Stimulated activated CD4-positive, alpha-beta T cell treated with anti-CD3 and anti-CD28 coated beads, Interleukin-1b, Interleukin-23, amount 100 ng/mL, for 1 hour (primary cell): ENCODE measurements at places on chromosomes 2 and 18.

DNA sequence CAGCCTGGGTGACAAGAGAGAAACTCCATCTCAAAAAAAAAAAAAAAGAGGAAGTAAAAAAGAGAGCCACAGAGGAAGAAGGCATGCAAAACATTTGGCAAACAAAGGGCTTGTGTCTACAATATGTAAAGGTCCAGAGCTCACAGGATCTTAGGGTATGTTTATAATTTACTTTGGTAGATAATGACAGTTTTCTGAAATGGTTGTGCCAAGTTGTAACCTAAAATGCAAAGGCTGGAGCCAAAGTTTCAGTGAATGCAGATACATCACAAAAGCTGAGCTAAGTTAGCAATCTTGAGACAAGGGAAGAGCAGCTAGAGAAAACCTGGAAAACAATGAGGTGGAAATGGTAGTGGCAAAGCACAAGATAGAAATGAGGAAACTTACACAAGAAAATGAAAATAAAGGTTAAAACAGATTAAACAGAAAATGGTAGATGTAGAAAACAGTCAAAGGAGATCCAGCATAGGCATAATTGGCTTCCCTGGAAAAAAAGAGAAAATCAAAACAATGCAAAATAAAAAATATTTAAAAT, 77.5 kb upstream of the HK2 start:
- no peak for DNase-seq

GRCh38 chr18:9715978-9716774, 8.1 kb downstream of the RAB31 start:
- no peak for DNase-seq

GRCh38 chr18:24934258-24934932, 417.6 kb downstream of the ZNF521 start:
- no peak for DNase-seq

DNA sequence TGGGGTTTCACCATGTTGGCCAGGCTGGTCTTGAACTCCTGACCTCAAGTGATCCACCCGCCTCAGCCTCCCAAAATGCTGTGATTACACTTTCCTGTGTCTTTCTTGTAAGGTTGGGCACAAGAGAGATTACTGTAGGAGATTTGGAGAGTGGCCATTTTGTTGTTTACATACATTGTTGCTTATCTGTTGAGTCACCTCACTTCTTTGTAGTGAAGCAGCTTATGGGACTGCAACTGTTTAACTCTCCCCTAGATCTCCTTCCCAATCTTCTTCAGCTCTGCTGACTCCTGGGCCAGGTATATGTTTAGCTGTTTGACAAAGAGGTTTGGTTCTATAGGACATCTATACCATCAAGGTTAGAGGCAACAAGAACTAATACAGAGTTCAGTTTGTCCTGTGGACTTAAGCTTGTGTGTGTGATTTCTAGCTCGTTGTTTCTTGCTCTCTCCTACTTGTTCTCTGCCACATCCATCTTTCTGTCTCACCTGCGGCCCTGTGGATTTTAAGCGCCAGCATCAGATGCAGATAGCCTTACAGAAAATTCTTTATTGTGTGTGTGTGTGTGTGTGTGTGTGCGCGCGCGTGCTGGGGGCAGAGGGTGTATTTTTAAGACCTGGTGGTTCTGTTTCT, 95.4 kb downstream of the HAUS1 start:
- no peak for DNase-seq

DNA sequence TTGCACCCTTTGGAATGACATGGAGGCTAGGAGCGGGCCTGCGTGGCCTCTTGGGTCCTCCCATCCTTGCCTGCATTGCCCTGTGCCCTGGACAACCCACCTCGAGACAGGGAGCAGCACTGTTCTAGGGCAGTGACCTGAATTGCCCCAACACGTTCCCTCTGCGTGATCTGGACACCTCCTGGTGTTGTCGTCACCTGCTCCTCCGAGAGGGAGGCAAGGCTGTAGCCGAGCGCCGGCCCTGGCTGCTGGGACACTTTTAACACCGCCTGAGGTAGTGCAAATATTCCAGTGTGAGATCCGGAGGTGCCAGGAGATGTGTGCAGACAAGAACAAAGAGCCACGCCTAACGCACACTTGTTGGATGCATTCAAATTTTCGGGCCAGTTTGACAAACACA, 131.5 kb downstream of the SMAD7 start:
- DNase-seq, result no peak

GRCh38 chr2:1236606-1237005, 176.7 kb upstream of the TPO start:
- no peak for DNase-seq

DNA sequence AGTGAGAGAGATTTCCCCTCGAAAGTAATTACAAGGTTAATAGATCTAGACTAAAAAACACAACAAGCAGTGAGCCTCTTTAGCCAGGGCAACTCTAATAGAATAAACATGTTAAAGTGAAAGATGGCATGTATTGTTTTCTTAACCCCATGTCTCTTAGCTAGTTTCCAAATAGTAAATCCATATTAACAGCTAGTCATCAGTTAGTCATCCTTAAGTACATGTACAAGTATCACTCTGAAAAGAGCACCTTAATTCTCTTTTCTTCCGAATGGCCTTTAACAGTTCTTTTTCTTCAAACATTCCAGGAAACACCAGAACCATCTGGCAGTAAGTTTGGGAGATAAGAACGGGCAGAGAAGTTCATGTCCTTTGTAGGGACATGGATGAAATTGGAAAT, 1480.0 kb downstream of the LRP1B start:
- no peak for DNase-seq

- DNase-seq, result no peak
Measured at GRCh38 chr2:53202063-53202462, 565.5 kb upstream of the CHAC2 start.

DNA sequence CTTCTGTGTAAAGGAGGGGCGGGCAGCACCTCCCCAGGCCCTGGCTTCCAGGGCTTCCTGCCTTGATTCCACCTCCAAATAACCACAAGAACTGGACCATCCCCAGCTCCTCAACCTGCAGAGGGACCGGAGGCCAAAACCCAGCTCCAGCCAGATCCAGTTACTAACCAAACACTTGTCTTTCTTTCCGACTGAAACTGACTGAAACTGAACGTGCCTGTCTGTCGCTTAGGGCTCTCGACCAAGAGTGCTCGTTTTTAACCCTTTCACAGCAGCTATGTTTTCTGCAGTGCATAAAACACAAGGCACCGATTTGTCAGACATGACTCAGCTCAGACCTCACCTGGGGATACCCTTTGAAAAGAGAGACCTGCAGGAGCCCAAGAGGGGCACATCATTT, 249.9 kb upstream of the SIX2 start:
- DNase-seq, result no peak

- DNase-seq, result no peak
Measured at GRCh38 chr18:70991577-70991976, 702.7 kb downstream of the SOCS6 start.

- DNase-seq, result no peak
Measured at GRCh38 chr18:75533950-75534349, 106.4 kb upstream of the SMIM21 start.

- no peak for DNase-seq
Measured at GRCh38 chr2:83970217-83970929, 488.7 kb downstream of the SUCLG1 start.

DNA sequence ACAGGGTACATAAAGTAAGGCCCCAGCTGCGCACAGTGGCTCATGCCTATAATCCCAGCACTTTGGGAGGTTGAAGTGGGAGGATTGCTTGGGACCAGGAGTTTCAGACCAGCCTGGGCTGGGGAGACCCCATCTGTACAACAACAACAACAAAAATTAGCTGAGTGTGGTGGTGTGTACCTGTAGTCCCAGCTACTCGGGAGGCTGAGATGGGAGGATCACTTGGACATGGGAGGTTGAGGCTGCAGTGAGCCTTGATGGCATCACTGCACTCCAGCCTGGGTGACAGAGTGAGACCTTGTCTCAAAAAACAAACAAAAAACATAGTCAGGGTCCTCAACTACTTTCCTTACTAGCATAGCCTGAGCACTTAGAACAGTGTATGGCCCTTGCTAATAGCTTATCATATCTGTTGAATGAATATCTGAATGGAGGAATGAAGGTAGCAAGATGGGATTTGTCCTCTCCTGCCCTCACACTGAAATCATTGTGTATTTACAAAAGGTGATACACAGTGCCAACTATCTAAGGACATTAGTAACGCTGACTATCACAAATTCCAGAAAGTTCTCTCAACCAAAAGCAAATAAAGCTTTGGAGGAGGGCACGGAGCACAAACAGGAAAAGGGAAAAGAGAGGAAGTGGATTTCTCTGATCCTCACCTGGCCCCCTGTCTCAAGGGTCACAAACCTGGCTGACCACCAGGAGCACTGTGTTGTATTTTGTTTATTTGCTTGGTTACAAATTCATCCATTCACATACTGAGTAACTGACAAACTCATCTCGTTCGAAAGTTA, 38.1 kb downstream of the L3MBTL4 start:
- DNase-seq, result no peak

GRCh38 chr18:2644535-2644934, 11.0 kb upstream of the SMCHD1 start:
- DNase-seq, result no peak

DNA sequence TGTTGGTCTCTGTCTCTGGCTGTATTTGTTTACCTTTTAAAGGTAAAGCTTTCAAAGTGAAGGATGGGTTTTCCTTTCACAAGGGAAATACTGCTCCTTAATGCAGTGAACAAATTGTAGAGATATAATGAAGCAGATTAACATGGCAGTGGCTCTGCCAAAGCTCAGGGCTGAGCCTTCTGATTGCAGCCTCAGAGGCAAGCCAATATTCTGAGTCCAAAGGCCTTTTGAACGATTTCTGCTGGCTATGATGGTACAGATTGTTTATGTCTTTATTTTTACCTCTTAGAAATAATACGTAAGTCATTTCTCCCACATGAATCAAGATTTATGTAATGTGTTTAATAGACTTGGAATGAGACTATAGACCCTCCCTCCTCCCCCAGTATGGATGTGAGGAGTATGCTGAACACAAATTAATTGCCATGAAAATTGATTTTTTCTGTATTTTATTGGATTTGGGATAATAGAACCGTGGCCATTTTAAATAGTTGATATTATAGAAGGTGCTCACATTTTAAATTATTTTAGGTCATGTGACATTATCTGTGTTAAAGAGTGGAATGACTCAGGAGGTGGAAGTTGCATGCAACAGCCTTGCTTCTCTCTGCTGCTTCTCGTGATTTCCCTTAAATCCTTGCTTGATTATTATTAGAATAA, 772 bp downstream of the SCN2A start:
- no peak for DNase-seq

DNA sequence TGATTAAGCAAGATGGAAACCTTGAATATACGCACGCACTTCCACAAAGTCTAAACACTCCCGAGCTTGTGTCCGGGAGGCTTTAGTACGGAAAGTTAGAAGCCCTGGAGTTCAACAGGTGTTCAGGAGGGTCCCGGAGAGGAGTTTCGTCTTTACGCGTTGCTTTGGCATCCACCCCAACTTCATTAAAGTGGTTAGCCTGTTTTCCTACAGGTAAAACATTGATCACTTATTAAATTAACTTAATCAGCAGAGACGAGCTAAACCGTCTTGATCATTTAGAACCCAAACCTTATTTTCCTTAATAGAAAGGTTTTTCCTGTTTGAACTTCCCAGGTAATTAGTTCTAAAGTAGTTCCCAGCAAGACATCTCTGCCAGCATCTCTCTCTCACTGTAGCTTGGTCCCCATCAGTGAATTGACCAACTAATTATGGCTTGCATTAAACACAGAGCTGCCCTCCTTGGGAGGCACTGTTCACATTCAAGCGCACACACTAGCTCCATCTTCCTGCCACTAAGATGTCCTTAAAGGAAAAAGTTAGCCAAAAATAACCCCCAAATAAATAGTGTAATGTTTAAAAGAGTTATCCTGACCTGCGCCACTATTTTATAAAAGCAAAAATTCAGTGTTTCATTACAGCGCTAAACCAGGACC, 1.4 kb downstream of the NPAS2 start:
- no peak for DNase-seq

- DNase-seq, result no peak
Measured at GRCh38 chr2:190215620-190216019, 104.0 kb downstream of the HIBCH start.

- no peak for DNase-seq
Measured at GRCh38 chr2:168457190-168457895, 1.3 kb downstream of the CERS6 start.

- no peak for DNase-seq
Measured at GRCh38 chr18:36848609-36849008, 19.7 kb downstream of the KIAA1328 start.

DNA sequence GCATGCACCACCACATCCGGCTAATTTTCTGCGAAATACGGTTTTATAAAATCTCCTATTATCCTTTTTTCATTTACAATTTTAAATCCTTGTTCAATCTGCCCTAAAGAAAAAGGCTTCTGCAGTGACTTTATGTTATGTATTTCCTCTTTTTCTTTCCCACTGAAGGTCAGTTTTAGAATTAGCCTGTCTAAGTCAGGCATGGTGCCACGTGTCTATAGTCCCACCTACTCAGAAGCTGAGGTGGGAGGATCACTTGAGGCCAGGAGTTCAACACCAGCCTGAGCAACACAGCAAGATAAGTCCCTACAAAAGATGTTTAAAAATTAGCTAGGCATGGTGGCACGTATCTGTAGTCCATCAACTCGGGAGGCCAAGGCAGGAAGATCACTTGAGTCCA, 39.8 kb upstream of the TNFRSF11A start:
- no peak for DNase-seq

- DNase-seq, result no peak
Measured at GRCh38 chr18:48767090-48767690, 183.6 kb downstream of the SMAD7 start.

GRCh38 chr2:21787941-21788340, 664.2 kb downstream of the TDRD15 start:
- DNase-seq, result no peak

DNA sequence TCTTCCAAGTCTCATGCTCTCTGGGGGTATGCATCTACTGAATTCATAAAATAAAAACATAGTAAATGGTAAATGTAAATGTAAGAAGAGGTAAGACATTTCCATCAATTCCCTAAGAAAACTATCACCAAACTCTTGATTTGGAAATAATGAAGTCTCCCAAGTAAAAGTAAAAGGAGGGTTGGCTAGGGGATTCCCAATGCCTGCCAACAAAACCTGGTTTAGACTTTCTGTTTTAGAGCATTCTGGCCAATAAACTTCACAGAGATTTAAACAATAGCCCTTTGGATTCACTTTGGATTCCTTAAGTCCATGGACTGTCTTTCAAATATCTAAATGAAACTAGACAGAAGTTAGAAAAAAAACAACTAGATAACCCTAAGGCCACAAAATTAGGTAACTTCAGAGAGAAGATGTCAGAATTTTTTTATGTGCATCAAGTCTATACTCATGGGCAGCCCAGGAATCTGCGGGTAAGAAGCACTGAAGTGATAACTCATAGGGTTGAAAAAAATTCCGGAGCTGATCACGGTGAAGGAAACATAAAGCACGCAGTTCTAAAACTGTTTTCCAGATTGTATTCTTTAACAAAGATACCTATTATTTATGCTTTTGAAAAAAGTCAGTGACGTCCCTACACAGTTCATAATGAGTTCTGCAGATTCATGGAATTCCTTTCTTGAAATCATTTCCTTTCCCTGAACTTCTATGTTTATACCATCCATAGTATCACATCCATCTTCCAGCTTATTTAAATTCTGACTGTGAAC, 263.6 kb downstream of the AFF3 start:
- no peak for DNase-seq

GRCh38 chr2:82795446-82795845, 1663.6 kb downstream of the SUCLG1 start:
- no peak for DNase-seq

GRCh38 chr2:105904938-105905337, 160.2 kb downstream of the NCK2 start:
- no peak for DNase-seq

GRCh38 chr2:46803911-46804670, 111.5 kb downstream of the MCFD2 start:
- DNase-seq, result no peak
